ENCODE measurements at places on chromosomes 6 and 20.

DNA sequence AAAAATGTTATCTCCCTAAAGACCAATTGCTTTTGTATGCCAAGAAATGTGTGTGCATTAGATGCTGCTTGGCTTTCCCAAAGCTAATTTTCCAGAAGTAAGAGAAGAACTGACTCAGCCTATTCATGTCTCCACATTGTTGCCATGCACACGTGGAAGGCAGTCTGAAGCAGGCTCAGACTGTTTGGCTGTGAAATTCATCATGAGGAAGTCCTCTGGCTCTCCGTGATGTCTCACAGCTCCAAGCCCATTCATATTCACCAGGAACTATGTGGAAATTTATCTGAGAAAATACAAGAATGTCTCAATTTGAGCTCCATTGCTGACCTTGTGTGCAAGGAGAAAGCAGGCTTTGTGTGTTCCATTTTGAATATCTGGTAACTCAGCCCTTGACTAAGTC is 1022.2 kb upstream of the GJE1 start:
- no peak overlapping the region for H3K4me3 ChIP-seq
- H3K4me1 ChIP-seq = no peaks in the 10 kb centered on the region
- H3K36me3 ChIP-seq = no peaks in the 10 kb centered on the region

DNA sequence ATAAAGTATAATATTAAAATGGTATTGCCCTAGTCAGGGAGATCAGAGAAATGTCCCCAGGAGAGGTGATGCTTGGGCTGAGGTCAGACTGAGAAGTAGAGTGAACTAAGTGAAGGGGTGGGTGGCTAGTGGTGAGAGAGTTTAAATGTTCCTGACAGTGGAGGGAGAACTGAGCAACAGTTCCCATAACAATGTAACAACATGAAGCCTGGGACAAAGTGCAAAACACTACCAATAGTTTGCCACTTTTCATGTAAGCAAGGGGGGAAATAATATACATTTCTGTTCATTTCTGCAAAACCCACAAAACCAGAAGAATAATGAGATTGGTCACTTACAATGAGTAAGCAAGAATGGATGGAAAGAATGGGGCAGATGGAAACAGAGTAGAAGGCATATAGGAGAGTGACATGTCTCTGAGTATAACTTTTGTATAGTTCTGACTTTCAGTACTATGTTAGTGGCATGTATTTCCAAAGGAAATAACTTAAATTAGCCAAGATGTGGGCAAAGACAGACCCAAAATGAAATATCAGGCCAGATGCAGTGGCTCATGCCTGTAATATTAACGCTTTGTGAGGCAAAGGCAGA is 13.3 kb upstream of the FAXC start:
- no peak overlapping the region for H3K4me3 ChIP-seq
- H3K4me1 ChIP-seq = no peaks in the 10 kb centered on the region
- DNase-seq = no peak
- H3K27ac ChIP-seq = no peak overlapping the region
- no peaks in the 10 kb centered on the region for H3K36me3 ChIP-seq

DNA sequence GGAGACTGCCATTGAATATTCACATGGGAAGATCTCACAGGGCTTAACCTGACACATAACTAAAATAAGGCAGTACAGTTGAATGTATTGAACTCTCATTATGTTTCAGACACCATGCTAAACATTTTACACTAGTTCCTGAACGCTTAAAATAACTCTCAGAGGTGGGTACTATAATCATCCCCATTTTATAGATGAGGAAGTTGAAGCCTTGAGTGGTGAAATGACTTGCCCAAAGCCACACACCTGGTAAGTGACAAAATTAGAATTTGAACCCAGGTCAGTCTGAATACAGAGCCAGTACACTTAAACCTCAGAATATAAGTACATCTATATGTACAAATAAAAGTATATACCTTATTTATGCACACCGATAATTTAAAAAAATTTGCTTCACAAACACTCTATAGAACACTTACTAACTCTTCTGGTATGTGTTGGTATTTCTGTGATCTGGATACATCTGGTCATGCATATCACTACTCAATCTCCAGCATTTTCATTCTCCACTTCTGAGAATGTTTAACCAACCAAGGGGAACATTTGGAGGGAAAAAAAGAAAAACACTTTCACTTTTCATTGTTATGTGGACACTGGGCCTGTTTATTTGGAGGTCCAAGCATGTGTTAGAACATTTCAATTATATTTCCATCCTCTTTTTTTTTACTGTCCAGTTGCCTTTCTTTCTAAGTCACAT is 4.6 kb upstream of the BICRAL start:
- peak; percentile 50 for DNase-seq
- peak overlapping the region; percentile 63 for H3K27ac ChIP-seq
- peaks cover 13% of the 10 kb centered on the region for H3K4me1 ChIP-seq
- H3K4me3 ChIP-seq = no peak overlapping the region
- no peaks in the 10 kb centered on the region for H3K27me3 ChIP-seq
- H3K36me3 ChIP-seq = no peaks in the 10 kb centered on the region

DNA sequence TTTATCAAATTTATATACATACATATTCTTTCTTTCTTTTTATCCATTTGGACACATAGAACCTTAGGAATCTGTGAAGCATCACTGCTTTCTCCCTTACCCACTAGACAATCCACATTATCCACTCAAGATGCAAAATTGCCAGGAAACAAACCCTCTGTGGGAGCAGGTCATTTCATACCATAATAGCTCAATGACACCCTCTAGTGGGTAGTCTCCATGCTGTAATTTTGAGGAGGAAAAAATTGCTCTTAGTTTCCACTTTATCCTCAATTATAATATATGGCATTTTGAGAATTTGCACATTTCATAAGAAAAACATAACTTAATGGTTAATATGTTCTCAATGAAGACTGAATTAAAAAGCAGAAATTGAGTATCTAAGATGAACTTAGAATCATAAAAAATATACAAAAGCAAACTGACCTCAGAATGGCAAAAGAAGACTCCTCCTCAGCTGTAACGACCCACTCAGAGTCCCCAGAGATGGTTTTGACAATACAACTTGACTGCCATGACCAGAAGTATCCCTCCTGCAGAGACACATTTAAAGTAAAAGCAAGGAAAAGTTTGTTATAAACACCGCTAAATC is 164.1 kb downstream of the FRK start:
- H3K27me3 ChIP-seq = no peaks in the 10 kb centered on the region
- no peak overlapping the region for H3K27ac ChIP-seq
- no peak overlapping the region for H3K4me3 ChIP-seq
- DNase-seq = peak; percentile 43
- H3K36me3 ChIP-seq = no peaks in the 10 kb centered on the region

DNA sequence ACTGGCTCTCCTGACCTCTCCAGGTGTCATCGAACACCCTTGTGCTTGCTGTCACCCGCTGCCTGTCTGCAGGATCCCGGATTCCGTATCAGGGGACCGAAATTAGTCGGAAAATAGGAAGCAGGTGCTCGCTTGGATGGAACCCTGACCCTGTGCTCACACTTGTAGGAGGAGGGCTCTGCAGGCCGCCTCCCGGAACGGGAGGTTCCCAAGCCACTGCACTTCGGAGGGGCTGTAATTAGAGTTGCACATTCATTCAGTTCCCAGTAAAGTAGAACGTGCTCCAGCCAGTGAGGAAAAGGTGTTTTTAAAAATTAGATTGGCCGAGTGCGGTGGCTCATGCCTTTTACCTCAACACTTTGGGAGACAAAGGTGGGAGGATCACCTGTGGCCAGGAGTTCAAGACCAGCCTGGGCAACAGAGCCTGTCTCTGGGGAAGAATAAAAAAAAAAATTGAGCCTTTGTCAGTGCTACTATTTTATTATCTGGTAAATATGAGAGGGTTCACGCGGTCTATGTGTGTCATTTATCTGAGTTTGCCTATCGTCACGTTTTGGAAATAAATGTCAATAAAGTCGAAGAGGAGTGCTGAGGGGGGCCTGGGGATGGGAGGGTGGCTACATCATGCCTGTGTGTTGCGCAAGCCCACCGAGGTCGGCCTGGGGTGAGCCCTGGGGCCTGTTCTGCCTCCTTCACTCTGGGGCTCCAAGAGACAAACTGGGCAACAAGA is 1.5 kb upstream of the GMEB2 start:
- peaks cover 26% of the 10 kb centered on the region for H3K4me1 ChIP-seq
- no peaks in the 10 kb centered on the region for H3K36me3 ChIP-seq
- no peaks in the 10 kb centered on the region for H3K27me3 ChIP-seq

- H3K36me3 ChIP-seq = peaks cover 36% of the 10 kb centered on the region
- no peak overlapping the region for H3K4me3 ChIP-seq
- no peak overlapping the region for H3K27ac ChIP-seq
- DNase-seq = no peak
Measured at GRCh38 chr6:147226163-147226724, 22.0 kb downstream of the STXBP5 start.

DNA sequence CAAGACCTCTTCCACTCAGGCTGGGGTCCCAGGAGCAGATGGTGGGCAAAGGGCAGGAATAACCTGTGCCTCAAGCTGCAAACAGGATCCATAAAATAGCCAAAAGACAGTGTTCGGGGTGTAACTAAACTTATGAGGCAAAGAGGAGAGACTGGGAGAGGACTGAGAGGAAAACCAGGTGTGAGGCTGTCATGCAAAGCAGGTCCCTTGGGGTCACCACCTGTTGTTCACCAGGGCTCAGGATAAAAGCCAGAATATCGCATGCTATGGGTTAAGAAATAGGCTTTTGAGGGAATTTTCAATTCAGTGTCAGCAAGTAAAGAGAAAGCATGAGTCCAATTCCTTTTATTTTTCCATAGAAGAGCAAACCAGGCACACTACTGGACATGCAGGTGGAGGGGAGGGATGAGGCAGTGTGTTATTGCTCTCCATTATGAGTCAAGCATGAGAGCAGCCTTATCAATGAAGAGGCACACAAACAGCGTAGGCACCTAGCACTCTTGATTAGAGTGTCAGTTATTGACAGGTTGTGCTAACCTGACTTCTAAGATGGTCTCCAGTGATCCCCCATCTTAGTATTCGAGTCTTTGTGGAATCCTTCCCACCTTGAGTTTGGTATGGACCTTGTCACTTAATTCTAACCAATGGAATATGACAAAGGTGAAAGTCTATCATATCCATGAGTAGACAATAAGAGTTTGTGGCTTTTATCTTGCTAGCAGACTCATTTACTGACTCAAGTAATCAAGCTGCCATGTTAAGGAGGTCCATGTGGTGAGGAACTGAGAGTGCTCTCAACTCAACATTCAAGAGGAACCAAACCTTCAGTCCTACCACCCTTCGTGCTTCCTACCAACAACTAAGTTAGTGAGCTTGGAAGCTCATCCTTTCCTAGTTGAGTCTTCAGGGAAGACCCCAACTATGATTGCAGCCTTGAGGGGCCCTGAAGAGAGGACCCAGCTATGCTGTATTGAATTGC is 18.8 kb downstream of the HLA-E start:
- H3K4me1 ChIP-seq = no peaks in the 10 kb centered on the region
- no peak overlapping the region for H3K27ac ChIP-seq
- no peak for DNase-seq
- H3K4me3 ChIP-seq = no peak overlapping the region
- H3K27me3 ChIP-seq = no peaks in the 10 kb centered on the region

DNA sequence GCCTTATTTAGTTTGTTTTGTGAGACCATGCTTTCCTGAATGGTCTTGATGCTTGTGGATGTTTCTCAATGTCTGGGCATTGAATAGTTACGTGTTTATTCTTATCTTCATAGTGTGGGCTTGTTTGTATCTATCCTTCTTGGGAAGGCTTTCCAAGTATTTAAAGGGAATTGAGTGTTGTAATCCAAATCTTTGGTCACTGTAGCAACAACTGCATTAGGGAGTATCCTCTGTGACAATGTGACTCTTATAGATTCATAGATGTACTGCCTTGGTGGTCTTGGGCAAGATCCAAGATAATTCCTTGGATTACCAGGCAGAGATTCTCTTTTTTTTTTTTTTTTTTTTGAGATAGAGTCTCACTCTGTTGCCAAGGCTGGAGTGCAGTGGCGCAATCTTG is 598.4 kb downstream of the CBLN4 start:
- no peak for DNase-seq
- H3K36me3 ChIP-seq = no peaks in the 10 kb centered on the region
- no peak overlapping the region for H3K27ac ChIP-seq
- H3K4me1 ChIP-seq = no peaks in the 10 kb centered on the region

DNA sequence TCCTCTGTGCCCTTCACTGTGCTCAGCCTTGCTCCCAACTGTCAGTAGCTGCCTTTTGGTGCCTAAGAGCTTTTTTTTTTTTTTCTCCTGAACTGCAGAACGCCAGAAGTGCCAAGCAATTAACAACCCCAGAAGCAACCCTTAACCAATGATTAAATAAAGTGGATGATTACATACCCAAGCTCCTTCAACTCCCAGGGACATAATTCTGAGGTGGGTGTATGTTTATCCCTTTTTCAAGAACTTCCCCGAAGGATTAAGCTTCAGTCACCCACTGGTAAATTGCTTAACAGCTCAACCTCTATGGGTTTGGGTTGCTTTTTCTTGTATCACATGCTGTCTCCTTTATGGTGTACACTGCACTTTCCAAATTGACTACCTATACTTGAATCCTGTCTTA is 41.1 kb downstream of the KLHL31 start:
- no peaks in the 10 kb centered on the region for H3K36me3 ChIP-seq
- no peak for DNase-seq
- H3K4me3 ChIP-seq = no peak overlapping the region
- no peaks in the 10 kb centered on the region for H3K4me1 ChIP-seq
- H3K27me3 ChIP-seq = no peaks in the 10 kb centered on the region

- H3K27me3 ChIP-seq = peaks cover 13% of the 10 kb centered on the region
- H3K36me3 ChIP-seq = no peaks in the 10 kb centered on the region
- H3K27ac ChIP-seq = no peak overlapping the region
- DNase-seq = peak; percentile 72
- peak overlapping the region; percentile 79 for H3K4me3 ChIP-seq
Measured at GRCh38 chr6:142300758-142301650, 803 bp upstream of the ADGRG6 start.
